ENCODE measurements at places on chromosomes 2 and 18.

DNA sequence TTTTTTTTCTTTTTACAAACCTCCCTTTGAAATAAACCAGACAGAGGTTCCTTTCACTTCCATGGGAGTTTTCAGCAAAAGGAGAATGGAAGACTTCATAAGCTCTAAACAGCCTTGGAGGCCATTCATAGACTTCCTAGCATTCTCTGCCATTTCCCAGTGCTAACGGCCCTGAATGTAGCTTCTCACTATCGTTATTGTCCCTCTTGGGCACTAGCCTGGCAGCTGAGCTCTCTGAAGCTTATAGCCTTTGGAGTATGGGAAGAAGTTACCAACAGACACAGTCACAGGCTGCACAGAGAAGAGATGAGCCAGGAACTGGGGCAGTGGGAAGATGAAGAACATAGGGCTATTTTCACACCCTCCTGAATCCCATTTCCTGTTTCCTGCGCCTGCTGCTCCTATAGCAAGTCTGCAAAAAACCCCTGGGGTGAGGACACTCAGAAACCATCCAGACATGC is 29.1 kb upstream of the EPC2 start:
- no peaks in the 10 kb centered on the region for H3K36me3 ChIP-seq
- peaks cover 25% of the 10 kb centered on the region for H3K4me1 ChIP-seq
- DNase-seq, result no peak
- no peaks in the 10 kb centered on the region for H3K27me3 ChIP-seq
- no peak overlapping the region for H3K4me3 ChIP-seq
- H3K27ac ChIP-seq, result no peak overlapping the region

DNA sequence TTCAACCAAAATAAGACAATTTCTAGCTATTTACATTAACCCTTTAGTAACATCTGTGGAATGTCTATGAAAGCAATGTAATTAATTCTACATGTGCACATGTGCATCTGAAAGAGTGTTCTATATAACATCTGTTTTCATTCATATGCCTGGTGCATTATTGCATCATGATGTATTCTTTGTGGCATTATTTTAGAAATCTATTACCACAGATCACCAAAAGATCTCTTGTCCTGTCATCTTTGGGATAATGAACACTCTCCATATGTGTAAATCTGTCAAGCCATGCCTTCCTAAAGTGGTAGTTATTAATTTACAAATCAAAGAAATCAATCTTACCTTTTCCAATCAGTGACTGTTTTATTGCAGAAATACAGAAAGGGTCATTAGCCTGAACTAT is 86.9 kb downstream of the TRIB2 start:
- H3K27ac ChIP-seq, result no peak overlapping the region
- no peak overlapping the region for H3K4me3 ChIP-seq
- no peak for DNase-seq
- peaks cover 6% of the 10 kb centered on the region for H3K27me3 ChIP-seq

- no peak for DNase-seq
- H3K36me3 ChIP-seq, result peaks cover 3% of the 10 kb centered on the region
- H3K4me1 ChIP-seq, result no peaks in the 10 kb centered on the region
- H3K27me3 ChIP-seq, result peaks cover 10% of the 10 kb centered on the region
- no peak overlapping the region for H3K27ac ChIP-seq
Measured at GRCh38 chr2:114011713-114012112, 121.8 kb downstream of the ACTR3 start.

GRCh38 chr2:151808258-151809072 is 19.8 kb downstream of the ARL5A start:
- H3K27ac ChIP-seq, result no peak overlapping the region
- DNase-seq, result no peak
- H3K4me1 ChIP-seq, result no peaks in the 10 kb centered on the region
- peaks cover 18% of the 10 kb centered on the region for H3K36me3 ChIP-seq
- no peaks in the 10 kb centered on the region for H3K27me3 ChIP-seq
